ENCODE measurements at places on chromosomes 5 and 9.

DNA sequence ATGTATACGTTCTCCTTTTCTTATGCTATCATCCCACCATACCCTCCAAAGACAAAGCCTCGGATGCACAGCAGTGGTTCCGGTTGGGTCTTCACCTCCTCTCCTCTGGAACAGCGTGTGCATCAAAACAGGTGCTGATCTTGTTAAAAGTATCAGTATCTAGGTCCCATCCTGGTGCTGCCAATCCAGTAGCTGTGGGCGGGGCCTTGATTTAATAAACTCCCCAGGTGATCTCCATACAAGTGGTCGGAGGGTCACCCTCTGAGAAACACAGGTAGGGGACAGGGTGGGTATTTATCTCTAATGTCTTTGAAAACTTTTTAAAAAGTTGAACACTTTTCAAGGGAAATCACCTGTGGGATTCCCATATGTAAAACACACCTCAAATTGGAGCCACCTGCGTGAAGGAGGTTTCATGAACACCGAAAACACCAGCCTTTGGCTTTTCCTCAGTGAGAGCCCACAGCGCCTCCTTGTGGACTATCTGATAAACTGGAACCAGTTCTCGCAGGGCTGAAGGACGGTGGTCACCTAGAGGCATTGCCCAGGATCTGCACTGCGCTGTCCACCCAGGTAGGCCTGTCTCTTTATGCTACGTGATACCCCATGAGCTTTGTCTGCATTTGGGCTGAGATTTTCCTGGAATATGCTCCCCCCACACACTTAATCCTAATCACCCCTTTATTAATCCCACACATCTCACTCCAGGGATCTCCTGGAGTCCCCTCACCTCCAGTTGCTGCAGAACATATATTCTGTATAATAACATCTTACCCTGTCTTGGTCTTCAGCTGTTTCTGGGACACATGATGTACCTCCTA is 80.5 kb upstream of the EPB41L4B start:
- DNase-seq, result peak; percentile 65

DNA sequence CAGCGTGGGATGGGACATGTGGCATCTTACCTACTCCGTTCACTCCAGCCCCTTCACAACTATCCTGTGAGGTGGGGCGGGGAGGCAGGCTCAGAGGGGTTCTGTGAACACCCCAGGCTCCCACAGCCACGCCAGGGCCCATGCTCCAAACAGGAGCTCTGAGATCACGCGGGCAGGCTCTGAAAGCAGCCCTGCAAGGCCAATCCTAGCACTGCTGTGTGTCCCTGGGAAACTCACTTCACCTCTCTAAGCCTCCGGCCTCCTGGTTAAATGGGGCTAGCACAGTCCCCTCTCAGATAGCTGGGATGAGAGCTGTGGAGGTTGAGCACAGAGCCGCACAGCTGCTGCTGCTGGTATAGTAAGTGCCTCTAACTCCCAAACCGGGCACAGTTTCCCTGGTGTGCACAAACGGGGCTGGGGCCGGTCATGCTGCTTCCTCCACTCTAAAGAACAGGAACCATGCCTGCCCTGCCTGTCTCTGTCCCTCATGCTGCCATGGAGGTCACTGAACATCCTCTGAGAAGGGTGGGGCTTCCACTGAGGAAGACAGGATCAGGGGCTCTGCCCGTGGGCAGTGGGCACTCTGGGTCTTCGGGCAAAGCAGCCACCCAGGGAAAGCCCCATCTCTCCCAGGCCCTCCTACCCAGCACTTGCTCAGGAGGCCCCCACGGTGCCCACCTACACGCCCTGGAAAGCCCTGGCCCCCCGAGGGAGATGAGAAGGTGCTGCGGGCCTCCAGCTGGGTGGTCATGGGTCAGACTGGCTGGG is 13.0 kb upstream of the ASS1 start:
- no peak for DNase-seq

DNA sequence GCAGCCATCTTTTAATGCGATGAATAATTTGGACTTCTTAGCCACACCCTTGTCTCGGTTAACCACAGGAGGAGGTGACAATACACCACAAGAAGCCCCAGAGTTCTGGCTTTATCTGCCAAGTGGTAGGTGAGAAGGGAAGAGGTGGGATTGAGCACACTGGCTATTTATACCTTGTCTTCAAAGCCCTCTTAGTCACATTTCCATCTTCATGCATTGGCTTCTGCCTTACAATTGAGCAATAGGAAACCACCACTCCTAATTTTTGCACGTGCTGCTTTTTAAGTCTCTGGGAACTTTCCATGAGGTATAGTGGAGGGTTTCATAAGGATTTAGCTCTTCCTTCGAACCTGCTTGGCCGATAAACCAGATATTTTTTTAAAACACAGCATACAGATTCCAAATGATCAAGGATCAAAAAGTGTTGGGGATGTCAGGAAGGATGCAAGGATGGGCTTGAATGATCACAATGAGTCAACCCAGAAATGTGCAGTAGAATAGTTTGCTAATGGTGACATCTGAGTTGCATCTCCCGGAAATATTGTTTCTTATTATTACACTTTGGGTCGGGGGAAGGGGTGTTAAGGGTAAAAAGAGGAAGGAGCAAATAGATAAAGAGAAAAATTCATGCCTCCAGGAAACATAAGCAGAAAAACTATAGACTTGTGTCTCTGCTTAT is 25.5 kb downstream of the PLAC8L1 start:
- DNase-seq, result no peak

- no peak for DNase-seq
Observed at GRCh38 chr5:177105691-177106476, 19.2 kb downstream of the FGFR4 start.

GRCh38 chr5:38547257-38547656 is 9.2 kb downstream of the LIFR start:
- DNase-seq, result no peak

GRCh38 chr9:137112564-137113384 is 1.8 kb downstream of the DPP7 start:
- DNase-seq, result no peak

GRCh38 chr9:114898741-114899140 is 31.6 kb downstream of the TNFSF8 start:
- DNase-seq, result no peak

- DNase-seq, result no peak
Observed at GRCh38 chr5:53827211-53827651, 266.8 kb downstream of the NDUFS4 start.

DNA sequence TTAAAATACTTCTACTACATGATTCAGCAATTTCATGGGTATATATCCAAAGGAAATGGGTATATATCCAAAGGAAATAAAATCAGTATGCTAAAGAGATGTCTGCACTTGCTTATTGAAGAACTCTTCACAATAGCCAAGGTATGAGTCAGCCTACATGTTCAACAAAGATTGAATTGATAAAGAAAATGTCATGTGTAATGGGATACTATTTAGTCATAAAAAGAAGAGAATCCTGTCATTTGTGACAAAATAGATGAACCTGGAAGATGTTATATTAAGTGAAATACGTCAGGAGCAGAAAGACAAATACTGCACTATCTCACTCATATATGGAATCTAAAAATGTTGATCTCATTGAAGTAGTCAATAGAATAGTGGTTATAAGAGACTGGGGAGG is 944.5 kb upstream of the CTNND2 start:
- DNase-seq, result no peak

- DNase-seq, result no peak
Observed at GRCh38 chr5:73376618-73377170, 71.9 kb downstream of the FOXD1 start.

- no peak for DNase-seq
Observed at GRCh38 chr5:1793301-1793740, 6.3 kb downstream of the MRPL36 start.

DNA sequence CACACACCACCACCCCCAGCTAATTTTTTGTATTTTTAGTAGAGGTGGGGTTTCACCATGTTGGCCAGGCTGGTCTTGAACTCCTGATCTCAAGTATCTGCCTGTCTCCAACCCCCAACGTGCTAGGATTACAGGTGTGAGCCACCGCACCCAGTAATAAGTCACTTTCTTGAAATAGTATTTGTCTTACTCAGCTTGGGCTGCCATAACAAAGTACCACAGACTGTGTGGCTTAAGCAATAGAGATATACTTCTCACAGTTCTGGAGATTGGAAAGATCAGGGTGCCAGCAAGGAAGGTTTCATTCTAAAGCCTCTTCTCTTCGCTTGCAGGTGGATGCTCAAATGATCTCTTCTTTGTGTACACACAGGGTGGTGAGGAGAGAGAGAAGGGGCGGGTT is 99.8 kb downstream of the ARRDC3 start:
- DNase-seq, result no peak

DNA sequence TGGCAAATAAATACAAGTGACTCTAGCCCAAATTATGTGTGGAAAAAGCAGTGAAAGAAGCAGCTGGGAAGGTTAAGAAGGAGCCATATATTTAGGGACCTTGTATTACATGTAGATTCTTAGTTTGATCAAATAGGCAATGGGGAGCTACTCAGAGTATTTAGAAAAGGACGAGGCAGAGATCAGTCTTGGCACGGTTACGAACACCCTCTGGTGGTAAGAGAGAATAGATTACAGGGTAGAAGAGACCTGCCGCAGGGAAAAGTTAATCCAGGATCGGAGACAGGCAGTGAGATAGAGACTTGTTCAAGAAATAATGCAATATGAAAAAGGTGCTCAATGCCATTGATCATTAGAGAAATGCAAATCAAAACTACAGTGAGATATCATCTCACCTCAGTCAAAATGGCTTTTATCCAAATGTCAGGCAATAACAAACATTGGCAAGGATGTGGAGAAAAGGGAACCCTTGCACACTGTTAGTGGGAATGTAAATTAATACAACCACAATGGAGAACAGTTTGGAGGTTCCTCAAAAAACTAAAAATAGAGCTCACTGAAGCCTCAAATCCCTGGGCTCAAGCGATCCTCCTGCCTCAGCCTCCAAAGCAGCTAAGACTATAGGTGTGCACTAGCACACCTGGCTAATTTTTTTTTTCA is 12.0 kb downstream of the INIP start:
- no peak for DNase-seq

DNA sequence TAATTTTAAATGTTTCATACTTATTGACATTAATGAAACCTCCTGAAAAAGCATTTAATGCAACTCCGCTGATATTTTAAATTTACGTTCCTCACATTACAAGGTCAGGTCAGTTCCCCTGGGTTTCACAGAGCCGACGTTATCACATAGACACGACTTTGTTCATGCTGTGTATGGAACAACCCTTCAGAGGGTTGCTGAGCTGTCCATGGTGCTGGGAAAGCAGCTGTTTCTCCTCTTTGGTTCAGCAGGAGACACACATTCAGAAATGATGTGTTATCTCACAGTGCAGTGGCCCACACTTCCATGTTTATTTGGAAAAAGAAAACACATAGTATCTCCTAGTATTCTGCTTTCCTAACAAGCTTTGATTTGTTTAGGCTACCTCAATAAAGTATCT is 53.5 kb downstream of the PPP2R2B start:
- DNase-seq, result peak; percentile 8

GRCh38 chr9:95047452-95048224 is 269.9 kb downstream of the FANCC start:
- DNase-seq, result no peak

DNA sequence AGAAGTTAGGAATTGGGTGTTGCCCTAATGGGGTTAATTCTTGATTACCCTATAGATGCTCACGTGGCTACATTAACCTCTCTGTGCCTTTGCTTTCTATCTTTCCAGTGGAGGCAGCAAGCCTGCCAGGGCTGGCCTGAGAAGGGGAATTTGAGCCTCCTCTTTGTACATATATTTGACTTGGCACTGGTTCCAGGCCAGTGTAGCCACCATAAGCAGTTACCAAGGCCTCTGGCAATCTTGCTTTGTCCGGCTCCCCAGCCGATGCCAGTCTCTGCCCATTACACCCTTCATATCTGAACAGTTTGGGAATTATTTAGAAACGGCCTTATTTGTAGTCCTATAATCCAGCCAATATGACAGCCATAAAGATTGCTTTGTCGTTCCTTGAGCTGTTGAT is 58.6 kb upstream of the PPARGC1B start:
- no peak for DNase-seq
